Hepatocyte (in vitro differentiated cells): ENCODE measurements at places on chromosomes 16 and 17. TPM values are rescaled to one million over a fixed set of nuclear protein-coding genes. Genes with fewer than 3 reads are reported as not detected.

- no peak overlapping the region for H3K4me3 ChIP-seq
- no peak for DNase-seq
- no peaks in the 10 kb centered on the region for H3K4me1 ChIP-seq
- H3K27ac ChIP-seq, result no peak overlapping the region
- H3K27me3 ChIP-seq, result no peaks in the 10 kb centered on the region
- H3K36me3 ChIP-seq, result no peaks in the 10 kb centered on the region
Measured at GRCh38 chr17:3040882-3041281, 22.5 kb downstream of the OR1D5 start.

DNA sequence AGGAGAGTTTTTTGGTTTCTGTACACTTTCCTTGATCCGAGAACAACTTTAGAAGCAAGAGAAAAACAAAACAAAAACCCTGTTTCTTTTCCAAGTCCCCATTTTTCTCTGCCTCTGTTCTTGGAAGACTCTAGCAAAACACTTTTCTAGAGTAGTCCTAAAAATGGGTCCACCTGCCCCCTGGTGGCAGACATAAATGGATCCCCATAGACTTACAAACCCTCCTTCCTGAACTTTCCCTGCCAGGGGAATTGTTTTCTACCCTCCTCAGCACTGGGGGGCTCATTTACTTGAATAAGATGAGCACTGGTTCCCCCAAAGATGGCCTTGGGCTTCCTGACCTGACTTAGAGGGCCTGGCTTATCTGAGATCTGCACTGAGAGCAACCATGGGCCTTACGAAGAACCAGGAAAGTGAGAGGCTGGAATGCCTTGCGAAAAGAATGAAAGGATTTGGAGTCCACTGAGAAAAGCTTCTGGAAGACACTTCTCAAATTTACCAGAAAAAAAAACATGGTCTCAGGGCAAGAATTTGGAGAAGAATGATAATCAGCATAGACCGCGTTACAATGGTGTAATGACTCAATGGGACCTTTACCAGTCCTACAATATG, 48.0 kb upstream of the CDYL2 start:
- H3K36me3 ChIP-seq, result no peaks in the 10 kb centered on the region
- H3K4me1 ChIP-seq, result no peaks in the 10 kb centered on the region
- no peak overlapping the region for H3K4me3 ChIP-seq

The BAIAP3 gene
- 2.4 and 5.5 TPM in 2 replicates for polyA plus RNA-seq

The PRR15L gene
- 48.0 and 56.5 TPM in 2 replicates for polyA plus RNA-seq

The C1QTNF1 gene
- polyA plus RNA-seq, result 13.3 and 14.7 TPM in 2 replicates

DNA sequence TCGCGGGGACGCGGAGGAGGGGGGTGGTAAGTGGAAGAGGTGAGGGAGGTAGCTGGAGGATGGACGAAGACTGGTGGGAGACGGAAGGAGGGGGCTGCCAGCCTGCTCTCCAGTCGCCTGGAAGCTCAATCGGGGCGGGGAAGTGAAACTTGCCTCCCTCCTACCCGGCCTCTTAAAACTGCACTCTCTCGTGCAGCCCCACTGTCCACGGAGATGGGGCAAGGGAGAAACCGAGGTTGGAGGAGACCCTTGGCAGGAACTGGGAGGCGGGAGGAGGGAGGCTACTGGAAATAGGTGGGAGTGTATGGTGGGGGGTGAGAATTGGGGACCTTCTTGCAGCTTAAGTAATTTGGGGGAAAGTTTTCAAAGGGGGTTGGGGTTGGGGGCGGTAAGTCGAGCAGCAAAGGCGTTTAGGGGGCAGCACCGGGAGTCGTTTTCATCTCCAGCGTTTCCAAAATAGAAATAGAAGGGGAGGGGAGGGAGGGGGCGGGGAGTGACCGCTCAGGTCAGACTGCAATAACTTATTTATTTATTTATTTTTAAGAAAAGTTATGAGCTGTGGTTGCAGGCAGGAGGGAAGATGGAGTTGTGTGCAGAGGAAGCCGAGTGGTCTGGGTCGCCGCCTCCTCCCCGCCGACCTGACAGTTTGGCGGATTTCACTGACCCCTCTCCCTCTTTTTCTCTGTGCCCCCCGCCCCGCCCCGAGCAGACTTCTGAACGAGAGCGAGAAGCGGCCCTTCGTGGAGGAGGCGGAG, 1.4 kb downstream of the SOX9 start:
- no peaks in the 10 kb centered on the region for H3K36me3 ChIP-seq
- DNase-seq, result peak; percentile 38
- peaks cover 36% of the 10 kb centered on the region for H3K4me1 ChIP-seq
- H3K4me3 ChIP-seq, result peak overlapping the region; percentile 83

The STH gene
- polyA plus RNA-seq, result not detected in 2 replicates

DNA sequence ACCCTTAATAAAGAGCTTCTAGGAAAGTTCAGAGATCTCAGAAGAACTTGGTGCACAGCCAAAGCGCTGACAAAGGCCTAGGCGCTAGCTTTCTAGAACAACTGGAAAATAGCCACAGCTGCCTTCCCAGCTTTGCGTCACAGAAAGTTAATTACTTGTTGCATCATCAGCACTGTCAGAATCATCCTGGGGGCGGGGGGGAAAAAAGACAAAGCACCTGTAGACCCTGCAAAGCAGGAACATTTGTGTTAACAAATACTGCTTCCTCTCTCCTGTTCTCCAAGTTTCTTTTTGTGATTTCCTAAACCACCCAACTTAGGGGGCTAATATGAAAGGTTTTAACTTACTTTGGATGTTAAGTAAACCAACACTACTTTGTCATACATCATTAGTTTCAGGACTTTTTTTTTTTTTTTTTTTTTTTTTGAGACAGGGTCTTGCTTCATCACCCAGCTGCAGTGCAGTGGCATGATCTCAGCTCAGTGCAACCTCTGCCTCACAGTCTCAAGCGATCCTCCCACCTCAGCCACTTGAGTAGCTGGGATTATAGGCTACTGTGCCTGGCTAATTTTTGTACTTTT, 4.8 kb upstream of the AARSD1 start:
- H3K4me3 ChIP-seq, result no peak overlapping the region
- H3K27me3 ChIP-seq, result no peaks in the 10 kb centered on the region
- peak; percentile 23 for DNase-seq
- no peak overlapping the region for H3K27ac ChIP-seq

DNA sequence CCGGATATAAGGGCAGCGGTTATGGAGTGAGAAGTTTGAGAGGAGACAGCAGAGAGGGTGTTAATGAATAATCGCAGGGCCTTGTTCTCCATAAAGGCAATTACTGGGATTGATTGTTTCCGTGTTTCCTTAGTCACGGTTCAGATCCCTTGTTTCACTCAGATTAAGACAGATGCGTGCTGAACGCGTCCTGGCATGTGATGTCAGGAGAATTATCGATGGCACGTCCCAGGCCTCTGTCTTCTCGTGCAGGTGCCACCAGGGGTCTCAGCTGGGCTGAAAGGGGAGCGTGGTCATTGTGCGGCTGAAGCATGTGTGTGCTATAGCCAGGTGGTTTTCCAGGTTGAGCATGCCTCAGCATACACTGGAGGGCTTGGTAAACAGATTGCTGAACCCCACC, 142.4 kb upstream of the NOL11 start:
- H3K27me3 ChIP-seq, result no peaks in the 10 kb centered on the region
- no peaks in the 10 kb centered on the region for H3K36me3 ChIP-seq
- H3K4me1 ChIP-seq, result no peaks in the 10 kb centered on the region
- no peak overlapping the region for H3K27ac ChIP-seq

DNA sequence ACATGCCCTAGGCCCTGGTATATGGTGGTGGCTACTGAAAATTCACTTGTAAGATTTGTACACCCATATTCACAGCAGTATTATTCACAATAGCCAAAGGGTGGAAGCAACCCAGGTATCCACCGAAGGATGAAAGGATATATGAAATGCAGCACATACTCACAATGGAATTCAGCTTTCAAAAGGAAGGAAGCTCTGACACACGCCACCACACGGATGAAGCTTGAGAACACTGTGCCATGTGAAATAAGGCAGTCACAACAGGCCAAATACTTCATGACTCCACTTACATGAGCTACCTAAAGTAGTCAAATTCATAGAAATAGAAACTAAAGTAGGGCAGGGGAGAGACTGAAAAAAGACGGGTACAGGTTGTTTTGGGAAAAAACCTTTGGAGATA, 2.9 kb downstream of the XPO6 start:
- DNase-seq, result no peak
- H3K27me3 ChIP-seq, result no peaks in the 10 kb centered on the region
- no peaks in the 10 kb centered on the region for H3K36me3 ChIP-seq
- H3K4me1 ChIP-seq, result peaks cover 17% of the 10 kb centered on the region
- H3K4me3 ChIP-seq, result no peak overlapping the region

DNA sequence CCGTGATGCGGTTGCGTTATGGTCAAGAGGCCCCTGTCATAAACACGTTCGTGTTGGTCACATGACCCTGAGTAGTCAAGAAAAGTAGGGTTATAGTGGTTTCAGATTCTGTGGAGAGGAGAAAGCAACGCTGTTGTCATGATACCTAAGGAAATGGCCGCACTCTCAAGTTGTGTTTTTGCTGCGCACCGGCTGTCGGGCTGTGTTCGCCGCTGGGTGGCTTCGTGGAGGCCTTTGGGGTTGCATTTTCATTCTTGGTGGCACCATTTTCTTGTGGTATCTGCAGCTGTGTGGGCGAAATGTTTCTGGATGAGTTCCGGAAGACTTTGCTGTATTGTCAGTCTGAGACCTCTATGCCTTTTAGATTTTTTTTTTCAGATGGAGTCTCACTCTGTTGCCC, 35.0 kb downstream of the DEF8 start:
- no peak for DNase-seq
- no peaks in the 10 kb centered on the region for H3K27me3 ChIP-seq
- no peak overlapping the region for H3K4me3 ChIP-seq
- no peaks in the 10 kb centered on the region for H3K4me1 ChIP-seq
- no peak overlapping the region for H3K27ac ChIP-seq

The OTOA gene
- polyA plus RNA-seq, result not detected in 2 replicates

The SMTNL2 gene
- polyA plus RNA-seq, result 106 TPM in 2 replicates

- DNase-seq, result no peak
- H3K27me3 ChIP-seq, result no peaks in the 10 kb centered on the region
- H3K4me1 ChIP-seq, result no peaks in the 10 kb centered on the region
- H3K36me3 ChIP-seq, result no peaks in the 10 kb centered on the region
Measured at GRCh38 chr17:70111201-70111600, 36.2 kb downstream of the KCNJ16 start.

DNA sequence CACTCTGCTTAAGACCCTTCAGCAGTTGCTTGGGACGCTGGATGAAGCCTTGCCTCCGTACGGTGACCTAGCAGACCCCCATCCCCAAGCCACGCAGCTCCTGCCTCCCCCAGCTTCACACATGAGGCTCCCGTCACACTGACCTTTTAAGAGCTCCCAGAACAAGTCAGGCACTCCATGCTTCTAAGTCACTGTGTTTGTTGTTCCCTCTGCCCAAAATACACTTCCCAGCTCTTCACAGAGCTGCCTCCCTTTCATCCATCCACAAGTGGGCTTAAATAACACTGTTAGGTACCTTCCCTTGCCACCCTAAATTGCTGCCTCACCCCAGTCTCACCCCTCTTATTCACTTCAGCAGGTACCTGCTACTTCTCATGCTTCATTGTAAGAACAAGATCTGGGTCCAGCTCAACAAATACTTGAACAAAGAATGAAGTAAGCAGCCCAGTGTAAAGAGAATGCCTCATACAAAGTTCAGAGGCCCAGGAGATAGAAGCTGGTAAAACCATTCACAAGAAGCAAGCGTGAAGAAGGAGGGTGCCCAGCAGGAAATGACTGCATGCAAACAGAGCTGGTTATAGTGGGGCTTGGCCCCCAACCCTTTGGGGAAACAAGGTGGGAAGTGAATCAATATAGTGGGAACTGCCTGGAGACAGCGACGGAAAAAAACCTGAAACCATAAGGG, 5.8 kb downstream of the ZC3H7A start:
- H3K4me3 ChIP-seq, result no peak overlapping the region
- no peak for DNase-seq
- H3K36me3 ChIP-seq, result no peaks in the 10 kb centered on the region
- H3K27me3 ChIP-seq, result no peaks in the 10 kb centered on the region
- H3K27ac ChIP-seq, result peak overlapping the region; percentile 98
- peaks cover 54% of the 10 kb centered on the region for H3K4me1 ChIP-seq

The GP2 gene
- 17.2 and 34.6 TPM in 2 replicates for polyA plus RNA-seq

The SLC46A1 gene
- polyA plus RNA-seq, result 34.8 and 43.1 TPM in 2 replicates

DNA sequence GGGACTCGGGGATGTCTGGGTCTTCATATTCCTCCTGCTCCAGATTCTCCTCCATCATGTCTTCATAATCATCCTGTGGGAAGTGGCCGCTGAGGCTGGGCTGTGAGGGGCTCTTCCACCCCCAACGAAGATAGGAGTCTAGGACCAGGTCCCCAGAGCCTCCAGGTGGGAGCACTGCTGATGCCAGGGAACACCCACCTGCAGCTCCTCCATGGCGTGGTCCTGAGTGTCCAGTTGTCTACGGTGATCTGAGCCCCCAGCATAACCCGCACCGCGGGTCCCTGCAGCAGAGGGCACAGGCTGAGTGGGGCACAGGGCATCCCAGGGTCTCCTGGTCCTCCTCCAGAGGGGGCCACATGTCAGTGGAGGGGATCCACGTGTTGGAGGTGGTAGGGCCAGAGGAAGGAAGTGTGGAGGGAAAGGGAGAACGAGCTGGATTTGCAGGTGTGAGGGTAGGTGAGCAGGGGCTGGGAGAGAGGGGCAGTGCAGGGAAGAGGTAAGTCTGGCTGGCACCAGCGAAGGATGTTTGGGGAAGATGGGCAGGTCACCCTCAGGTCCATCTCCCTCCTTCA, 5.2 kb downstream of the SLC4A1 start:
- no peaks in the 10 kb centered on the region for H3K27me3 ChIP-seq
- no peaks in the 10 kb centered on the region for H3K4me1 ChIP-seq
- H3K4me3 ChIP-seq, result no peak overlapping the region
- DNase-seq, result no peak
- no peaks in the 10 kb centered on the region for H3K36me3 ChIP-seq

DNA sequence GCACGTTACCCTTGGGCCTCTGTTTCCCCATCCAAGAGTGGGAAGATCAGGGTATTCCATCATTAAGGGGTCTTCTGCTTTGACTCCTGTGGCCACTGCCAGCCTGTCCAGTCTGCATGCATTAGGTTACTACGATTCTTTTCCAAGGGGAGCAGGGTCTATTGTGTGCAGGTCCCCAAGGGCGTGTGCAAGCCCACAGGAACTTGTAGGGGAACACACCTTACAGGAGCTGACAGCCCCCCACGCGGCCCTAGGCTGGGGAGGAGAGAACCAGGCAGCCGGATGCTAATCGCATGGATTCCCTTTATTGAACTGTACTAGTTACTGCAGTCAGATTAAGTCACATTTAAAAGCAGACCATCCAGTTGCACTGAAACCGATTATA, 116.7 kb downstream of the C16orf78 start:
- H3K36me3 ChIP-seq, result no peaks in the 10 kb centered on the region
- peaks cover 7% of the 10 kb centered on the region for H3K4me1 ChIP-seq
- no peak for DNase-seq
- H3K4me3 ChIP-seq, result no peak overlapping the region

- DNase-seq, result no peak
- H3K4me3 ChIP-seq, result peak overlapping the region; percentile 98
- peaks cover 21% of the 10 kb centered on the region for H3K4me1 ChIP-seq
- no peaks in the 10 kb centered on the region for H3K36me3 ChIP-seq
- peak overlapping the region; percentile 91 for H3K27ac ChIP-seq
- no peaks in the 10 kb centered on the region for H3K27me3 ChIP-seq
Measured at GRCh38 chr17:81831957-81832607, 1.0 kb downstream of the MCRIP1 start.

GRCh38 chr17:66950325-66950724, 14.2 kb upstream of the CACNG4 start:
- no peak overlapping the region for H3K4me3 ChIP-seq
- no peak for DNase-seq
- peaks cover 27% of the 10 kb centered on the region for H3K4me1 ChIP-seq
- peak overlapping the region; percentile 92 for H3K27ac ChIP-seq
